ENCODE measurements at places on chromosomes 11 and 22.

GRCh38 chr11:76762867-76763572, 20.1 kb upstream of the TSKU start:
- DNase-seq, result no peak

- no peak for DNase-seq
Measured at GRCh38 chr11:6563121-6563619, 40.2 kb downstream of the RRP8 start.

DNA sequence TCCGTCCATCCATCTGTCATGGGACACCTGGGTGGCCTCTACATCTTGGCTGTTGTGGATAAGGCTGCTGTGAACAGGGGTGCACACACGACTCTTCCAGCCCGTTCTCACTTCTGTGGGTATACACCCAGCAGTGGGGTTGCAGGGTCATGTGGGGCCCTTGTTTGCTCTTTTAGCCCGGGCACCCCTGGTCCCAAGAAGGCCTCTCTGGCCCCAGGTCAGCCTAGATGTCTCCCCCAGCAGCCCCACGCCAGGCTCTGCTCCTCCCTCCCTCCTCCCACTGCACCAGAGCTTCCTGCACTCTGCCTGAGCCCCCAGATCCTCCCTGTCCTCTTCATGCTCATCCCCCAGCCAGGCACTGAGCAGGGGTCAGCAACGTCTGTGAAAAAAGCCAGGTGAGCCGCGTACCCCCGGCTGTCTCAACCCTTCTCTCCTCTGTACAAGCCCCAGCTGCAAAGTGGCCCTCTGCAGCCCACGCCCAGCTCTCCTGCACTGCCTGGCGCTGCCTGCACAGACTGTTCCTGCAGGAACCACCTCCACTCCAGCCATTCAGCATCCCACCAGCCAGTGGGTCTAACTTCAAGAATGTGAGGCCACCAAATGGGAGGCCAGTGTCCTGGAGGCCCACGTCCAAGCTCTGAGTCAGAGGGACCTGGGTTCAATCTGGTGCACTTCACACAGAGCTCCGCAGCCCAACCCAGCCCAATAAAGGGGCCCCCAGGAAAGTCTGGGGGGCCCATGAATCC, 1508.9 kb downstream of the BRD1 start:
- no peak for DNase-seq

- DNase-seq, result no peak
Measured at GRCh38 chr11:698493-699115, 3.0 kb downstream of the TMEM80 start.

- no peak for DNase-seq
Measured at GRCh38 chr11:62592989-62593421, 1.7 kb upstream of the TUT1 start.

DNA sequence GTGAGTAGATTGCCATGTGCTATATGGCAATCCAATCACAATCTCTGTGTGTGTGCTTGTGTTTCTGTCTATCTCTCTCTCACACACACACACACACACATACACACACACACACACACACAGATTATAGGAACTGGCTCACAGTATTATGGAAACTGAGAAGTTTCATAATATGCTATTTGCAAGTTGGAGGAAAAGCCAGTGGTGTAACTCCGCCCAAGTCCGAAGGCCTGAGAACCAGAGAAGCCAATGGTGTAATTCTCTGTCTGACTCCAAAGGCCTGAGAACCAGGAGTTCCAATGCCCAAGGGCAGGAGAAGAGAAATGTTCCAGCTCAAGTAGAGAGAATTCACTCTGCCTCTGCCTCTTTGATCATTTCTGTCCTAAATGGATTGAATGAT, 37.2 kb downstream of the GLYATL2 start:
- no peak for DNase-seq

DNA sequence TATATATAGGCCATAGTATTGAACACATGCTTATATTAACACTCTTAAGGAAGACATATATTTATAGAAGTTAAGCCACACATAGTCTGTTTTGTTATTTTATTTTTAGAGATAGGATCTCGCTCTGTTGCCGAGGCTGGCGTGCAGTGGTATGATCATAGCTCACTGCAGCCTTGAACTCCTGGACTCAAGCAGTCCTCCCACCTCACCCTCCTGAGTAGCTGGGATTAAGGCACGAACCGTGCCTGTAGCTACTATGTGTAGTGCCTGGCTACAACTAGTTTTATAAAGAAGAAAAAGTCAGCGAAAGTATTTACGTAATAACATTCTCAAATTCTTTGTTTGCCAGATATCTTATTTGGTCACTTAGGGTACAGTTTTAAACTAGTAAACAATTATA, 5.6 kb upstream of the UCP2 start:
- no peak for DNase-seq

DNA sequence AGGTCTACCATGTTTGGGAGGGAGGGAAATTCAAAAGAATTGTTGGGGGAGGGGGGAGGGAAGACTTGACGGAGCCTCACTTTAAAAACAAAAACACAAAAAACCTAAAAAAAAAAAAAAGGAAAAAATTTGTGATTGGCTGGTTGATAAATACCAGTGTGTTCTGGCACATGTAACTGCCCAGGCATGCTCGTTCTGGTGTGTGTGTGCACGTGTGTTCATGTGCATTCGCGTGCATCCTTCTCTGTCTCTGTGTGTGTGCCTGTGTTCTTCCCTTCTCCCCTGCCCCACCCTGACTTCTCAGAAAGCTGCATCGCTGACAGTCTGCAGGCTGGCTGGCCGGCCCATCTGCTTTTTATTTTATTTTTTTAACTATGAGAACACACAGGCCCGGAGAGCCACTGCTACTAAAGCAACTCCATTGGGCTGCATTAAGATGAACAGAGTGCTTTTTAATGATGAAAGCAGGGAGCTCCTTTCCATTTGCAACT, 22.6 kb upstream of the ADSL start:
- DNase-seq, result no peak

DNA sequence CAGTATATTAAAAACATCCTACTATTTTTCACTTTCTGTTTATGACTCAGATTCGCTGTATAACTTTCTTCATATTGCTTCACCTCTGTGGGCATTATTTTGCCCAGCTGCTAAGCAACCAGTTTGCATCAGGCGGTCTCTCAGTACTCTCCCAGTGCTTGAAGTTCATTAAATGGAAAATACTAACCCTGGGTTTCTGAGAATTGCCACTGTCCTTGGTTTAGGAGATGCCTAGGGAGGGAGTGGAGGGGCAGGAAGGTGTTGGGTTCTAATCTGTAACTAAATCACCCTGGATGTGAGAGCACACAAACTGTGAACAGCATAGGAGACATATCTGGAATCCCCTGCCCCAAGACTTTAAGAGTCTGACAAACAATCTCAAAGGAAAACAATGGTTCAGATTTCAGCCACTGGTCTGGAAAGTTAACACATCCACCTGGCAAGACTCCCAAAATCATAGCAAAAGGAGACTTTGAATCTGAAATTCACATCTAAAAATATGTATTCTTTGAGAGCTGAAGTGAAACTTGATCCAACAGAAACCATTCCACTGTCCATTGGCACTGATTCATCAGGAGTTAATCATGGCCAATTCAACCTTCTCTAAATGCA, 540.0 kb downstream of the SOX6 start:
- DNase-seq, result no peak

Measured in bone marrow (tissue), 2 donors.